Activated T-helper 1 cell treated with anti-CD3 and anti-CD28 coated beads, Interleukin-12 subunit alpha, Interleukin-12 subunit beta, Interleukin-2, Interleukin-4 antibody, amounts not matched to agents 30 ng/mL and 10 ng/mL and 1 ng/mL, durations not matched to agents 14 hours and 24 hours and 36 hours (primary cell): ENCODE measurements at places on chromosomes 3 and 15. TPM values are rescaled to one million over a fixed set of nuclear protein-coding genes. Genes with fewer than 3 reads are reported as not detected.

Gene BRK1
- 97.2 and 105 TPM in 2 replicates for total RNA-seq

Gene SH3GL3
- total RNA-seq, result not detected in 2 replicates

Gene PSTPIP1
- 218 and 226 TPM in 2 replicates for total RNA-seq

Gene SNURF
- 4.3 and 7.8 TPM in 2 replicates for total RNA-seq

Gene CASR
- total RNA-seq, result not detected in 2 replicates

- H3K36me3 ChIP-seq, result no peaks in the 10 kb centered on the region
- no peak overlapping the region for H3K27ac ChIP-seq
- DNase-seq, result no peak
- H3K4me3 ChIP-seq, result no peak overlapping the region
These were observed 33.3 kb downstream of the TM4SF18 start for GRCh38 chr3:149299938-149300801.

- no peak overlapping the region for H3K27ac ChIP-seq
- no peaks in the 10 kb centered on the region for H3K36me3 ChIP-seq
- no peak overlapping the region for H3K4me3 ChIP-seq
- H3K27me3 ChIP-seq, result no peaks in the 10 kb centered on the region
- DNase-seq, result peak; percentile 48
- H3K4me1 ChIP-seq, result peaks cover 5% of the 10 kb centered on the region
These were observed 1.1 kb downstream of the HHATL start for GRCh38 chr3:42701371-42702065.

DNA sequence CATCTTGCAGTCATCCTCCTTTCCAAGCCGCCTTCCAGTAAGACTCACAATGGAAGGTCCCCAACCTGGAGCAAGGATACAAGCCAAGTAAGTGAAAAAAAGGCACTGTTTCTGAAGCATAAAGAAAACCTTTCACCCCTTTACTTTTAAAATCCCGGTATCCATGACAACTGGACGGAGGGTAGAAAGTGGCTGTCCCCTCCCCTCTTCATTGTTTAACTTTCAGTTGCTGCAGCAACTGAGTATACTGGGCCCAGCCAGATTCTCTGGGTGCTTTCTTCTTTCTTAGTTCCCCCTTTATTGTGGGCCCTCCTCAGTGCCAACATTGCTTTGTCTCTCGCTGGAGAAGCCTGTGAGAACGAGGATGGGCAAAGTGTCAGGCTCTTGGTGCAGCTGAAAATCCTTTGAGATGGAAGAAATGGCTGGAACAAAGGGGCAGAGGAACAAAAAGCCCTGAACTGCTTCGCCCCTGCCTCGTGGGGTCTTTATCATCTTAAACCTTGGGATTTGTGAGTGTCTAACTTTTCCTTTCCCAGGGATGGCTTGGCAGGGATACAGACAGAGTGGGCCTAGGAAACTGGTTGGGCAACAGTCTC, 224.0 kb upstream of the RGMA start:
- H3K4me1 ChIP-seq, result no peaks in the 10 kb centered on the region
- H3K27me3 ChIP-seq, result no peaks in the 10 kb centered on the region
- H3K27ac ChIP-seq, result no peak overlapping the region
- DNase-seq, result no peak
- H3K4me3 ChIP-seq, result no peak overlapping the region
- H3K36me3 ChIP-seq, result no peaks in the 10 kb centered on the region

GRCh38 chr3:106750092-106750491, 627.1 kb upstream of the CCDC54 start:
- no peak overlapping the region for H3K4me3 ChIP-seq
- no peaks in the 10 kb centered on the region for H3K4me1 ChIP-seq
- H3K36me3 ChIP-seq, result no peaks in the 10 kb centered on the region
- no peak for DNase-seq
- H3K27me3 ChIP-seq, result no peaks in the 10 kb centered on the region

DNA sequence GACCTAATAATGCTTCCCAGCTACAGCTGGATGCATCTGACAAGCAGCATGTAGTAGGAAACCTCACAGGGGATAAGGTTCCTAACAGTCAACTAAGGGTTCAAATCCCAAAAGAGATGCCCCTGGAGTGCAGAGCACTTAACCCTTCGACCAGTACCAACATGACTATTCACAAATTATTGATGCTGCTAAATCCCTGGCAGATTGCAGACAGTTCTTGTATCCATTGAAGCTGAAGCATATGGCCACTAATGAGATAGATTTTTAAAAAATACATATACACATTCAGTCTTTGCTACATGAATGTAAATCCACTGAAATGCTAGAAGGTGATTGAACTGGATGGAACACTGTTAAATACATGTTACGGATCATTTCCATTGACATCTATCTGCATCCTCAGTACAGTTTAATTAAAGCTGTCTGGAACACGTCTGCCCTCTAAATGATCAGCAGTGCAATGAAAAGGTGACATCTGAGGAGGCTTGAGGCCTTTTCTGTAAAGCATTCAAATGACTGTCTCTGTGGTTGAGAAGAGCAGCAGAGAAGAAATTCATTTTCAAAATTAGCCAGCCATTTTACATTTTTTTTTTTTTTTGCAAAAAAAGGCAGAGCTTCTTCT, 19.5 kb upstream of the NANOGP8 start:
- H3K36me3 ChIP-seq, result no peaks in the 10 kb centered on the region
- no peak for DNase-seq
- no peaks in the 10 kb centered on the region for H3K4me1 ChIP-seq
- no peak overlapping the region for H3K4me3 ChIP-seq
- no peaks in the 10 kb centered on the region for H3K27me3 ChIP-seq

- no peaks in the 10 kb centered on the region for H3K27me3 ChIP-seq
- no peaks in the 10 kb centered on the region for H3K4me1 ChIP-seq
- DNase-seq, result no peak
- H3K27ac ChIP-seq, result no peak overlapping the region
- H3K36me3 ChIP-seq, result no peaks in the 10 kb centered on the region
- no peak overlapping the region for H3K4me3 ChIP-seq
These were observed 425.3 kb downstream of the RBMS3 start for GRCh38 chr3:29705906-29706844.

DNA sequence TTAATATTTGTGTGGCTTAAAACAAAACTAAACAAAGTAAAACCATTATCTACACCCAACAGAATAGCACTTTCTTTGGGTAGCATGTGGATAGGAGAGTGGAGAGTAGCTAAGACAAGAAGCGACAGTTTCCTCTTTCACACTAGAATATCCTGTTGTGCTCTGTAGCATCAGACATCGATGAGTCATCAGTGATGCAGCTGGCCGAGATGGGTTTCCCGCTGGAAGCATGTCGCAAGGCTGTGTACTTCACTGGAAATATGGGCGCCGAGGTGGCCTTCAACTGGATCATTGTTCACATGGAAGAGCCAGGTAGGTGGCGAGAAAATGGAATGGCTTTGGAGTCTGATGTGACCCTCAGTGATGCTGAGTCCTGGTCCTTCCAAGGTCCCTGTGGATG, 108.1 kb downstream of the USP13 start:
- H3K36me3 ChIP-seq, result peaks cover 5% of the 10 kb centered on the region
- H3K4me1 ChIP-seq, result no peaks in the 10 kb centered on the region
- H3K27me3 ChIP-seq, result no peaks in the 10 kb centered on the region
- no peak for DNase-seq

DNA sequence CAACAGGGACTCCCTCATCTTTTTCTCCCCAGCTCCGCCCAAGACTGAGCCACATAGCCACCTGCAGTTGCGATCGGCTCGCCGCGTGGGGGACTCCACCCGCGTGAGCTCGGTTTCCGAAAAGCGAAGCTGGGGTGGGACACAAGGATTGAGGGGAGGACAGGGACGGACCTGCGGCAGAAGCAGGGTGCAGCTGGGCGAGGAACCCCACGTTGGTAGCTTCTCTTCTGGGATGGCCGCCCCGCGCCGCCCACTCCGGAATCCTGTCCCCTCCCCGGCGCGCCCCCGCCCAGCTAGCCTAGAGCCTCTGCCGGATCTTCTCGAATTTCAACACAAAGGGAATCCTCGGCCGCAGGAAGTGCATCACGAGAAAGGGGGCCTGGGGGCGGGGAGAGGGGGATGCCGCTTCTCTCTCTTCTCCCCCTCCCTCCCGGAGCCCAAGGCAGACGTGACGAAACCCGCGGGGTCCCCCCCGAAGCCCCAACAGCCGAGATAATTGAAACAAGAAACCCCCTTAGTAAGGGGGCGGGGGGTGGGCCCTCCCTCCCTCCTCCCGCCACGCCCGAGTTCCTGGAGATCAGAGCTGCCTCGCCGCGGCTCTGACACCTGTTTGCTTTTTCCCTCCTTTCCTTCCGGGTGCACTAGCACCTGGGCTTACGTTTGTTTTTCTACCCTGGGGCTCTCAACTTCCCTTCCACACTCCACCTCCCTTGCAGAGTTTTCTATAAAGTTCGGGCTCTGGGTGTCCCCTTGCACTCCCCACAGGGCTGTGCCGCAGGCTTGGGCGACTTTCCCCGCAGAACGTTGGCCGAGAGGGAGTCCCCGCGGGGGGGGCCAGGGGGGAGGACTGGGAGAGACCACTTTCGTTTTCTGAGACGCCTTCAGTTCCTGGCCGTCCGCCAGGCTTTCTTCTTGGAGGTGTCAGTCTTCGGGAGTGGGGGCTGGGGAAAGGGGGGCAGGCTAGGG, 1.3 kb upstream of the KCNH8 start:
- no peak overlapping the region for H3K27ac ChIP-seq
- H3K4me3 ChIP-seq, result peak overlapping the region; percentile 82
- H3K27me3 ChIP-seq, result peaks cover 38% of the 10 kb centered on the region
- peak; percentile 19 for DNase-seq

GRCh38 chr3:149592758-149593240, 65.0 kb downstream of the WWTR1 start:
- no peak overlapping the region for H3K4me3 ChIP-seq
- H3K4me1 ChIP-seq, result no peaks in the 10 kb centered on the region
- H3K27me3 ChIP-seq, result peaks cover 15% of the 10 kb centered on the region
- no peaks in the 10 kb centered on the region for H3K36me3 ChIP-seq
- H3K27ac ChIP-seq, result no peak overlapping the region
- DNase-seq, result no peak
